Stimulated activated memory B cell treated with anti-CD40 and anti-IgM and Interleukin-4, amounts not matched to agents 10 μg/mL and 1 μg/mL and 100 μg/mL, for 72 hours (primary cell): ENCODE measurements at places on chromosomes 1 and 21.
A peak's percentile ranks its signal among the peaks of the same experiment; 100 is the strongest.

GRCh38 chr1:143748906-143749305 lies 222.9 kb downstream of the FAM72C start:
- no peak for ATAC-seq

DNA sequence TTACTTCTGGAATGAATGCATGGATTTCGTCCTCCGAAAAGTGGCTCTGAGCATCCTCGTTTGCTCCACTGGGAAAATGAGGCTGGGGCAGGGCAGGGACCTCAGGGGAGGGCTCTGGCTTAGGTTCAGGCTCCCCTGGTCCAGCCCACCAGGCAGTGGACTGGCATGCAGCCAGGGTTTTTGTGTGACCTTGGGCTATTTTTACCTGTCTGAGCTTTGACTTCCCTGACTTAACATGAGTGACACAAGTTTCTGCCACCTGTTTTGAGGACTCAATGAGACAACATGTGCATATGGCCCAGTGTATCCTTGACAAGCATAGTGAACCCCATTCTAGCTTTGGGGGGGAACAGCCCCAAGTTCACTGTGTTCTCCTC lies 32.6 kb upstream of the EDN2 start:
- ATAC-seq, result no peak

DNA sequence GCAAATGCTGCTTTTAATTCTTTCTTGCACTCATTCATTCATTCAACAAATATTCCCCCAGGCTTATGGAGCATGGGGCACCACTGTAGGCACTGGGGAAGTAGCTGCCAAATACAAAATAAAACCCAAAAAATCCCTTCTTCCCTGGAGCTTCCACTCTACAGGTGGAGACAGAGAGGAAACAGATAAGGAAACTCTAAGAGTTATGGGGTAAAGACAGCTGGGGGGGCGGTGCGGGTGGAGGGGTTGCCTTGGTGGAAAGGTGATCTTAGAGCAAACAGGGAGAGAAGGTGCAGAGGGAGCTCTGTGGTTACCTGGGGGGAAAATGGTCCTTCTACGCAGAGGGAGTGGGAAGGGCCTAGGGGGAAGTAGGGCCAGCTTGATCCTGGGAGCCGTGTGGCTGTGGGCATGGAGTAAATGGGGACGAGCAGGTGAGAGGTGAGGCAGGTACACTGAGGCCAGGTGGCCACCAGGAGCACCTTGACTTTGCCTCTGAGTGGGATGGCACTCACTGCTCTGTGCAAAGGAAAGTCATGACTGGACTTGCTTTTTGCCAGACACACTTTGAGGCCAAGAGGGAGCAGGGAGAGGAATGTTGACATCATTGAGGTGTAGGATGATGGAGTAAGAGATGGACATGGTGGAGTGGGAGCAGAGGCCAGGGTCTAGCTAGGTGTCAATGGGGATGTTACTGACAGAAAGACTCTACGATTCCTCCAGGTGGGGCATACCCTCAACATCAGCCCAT lies 152.0 kb downstream of the ETS2 start:
- ATAC-seq, result no peak

- ATAC-seq, result no peak
These were observed 2.2 kb downstream of the IKBKE start for GRCh38 chr1:206472454-206472853.

DNA sequence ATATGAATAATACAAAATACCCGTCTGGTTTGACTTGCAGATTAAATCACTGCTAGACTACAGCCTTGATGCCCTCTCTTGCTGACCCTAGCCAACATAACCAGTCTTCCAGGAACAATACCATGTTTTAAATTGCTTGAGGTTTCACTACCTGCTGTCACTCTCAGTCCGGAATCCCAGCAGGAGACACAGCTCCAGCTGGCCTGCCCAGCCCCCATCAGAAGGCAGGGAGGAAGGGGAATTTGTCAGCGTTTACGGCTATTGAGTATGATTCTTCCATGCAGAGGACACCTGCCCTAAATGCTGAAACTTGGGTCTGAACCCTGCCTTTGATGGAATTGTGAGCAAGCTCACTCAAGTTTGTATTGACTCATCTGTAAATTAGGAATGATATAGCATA lies 33.0 kb downstream of the ZNF496 start:
- ATAC-seq, result no peak

DNA sequence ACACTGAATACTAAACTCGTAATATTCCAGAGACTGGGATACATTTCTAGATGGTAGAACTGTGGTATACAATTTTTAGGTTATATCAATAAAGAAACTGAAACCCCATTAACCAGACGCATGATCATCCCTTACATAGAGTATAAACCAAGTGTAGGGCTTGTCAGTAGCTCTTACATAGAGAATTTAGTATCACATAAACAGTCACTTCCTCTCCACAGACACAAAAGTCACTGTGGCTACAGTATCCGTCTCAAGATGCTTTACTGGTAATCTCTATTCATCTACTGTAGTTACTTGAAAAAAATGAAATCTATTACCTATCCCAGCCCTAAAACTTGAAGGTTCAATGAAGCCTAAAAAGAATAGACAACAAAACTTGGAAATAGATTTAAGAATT lies 252.3 kb upstream of the TMPRSS15 start:
- ATAC-seq, result no peak

DNA sequence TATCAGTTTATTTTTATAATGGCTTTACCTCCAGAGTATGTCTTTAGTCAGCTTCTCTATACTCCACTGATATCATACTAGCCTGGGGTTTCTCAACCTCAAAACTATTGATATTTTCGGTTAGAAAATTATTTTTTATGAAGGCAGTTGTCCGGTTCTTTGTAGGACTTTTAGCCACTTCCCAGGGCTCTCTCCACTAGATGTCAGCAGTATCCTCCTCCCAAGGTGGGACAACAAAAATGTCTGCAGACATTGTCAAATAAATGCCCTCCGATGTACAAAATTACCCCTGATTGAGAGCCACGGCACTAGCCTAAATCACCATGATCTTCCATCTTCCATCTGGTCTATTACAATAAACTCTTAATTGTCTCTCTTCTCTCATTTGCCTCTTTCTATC lies 4.1 kb upstream of the GRIK1 start:
- no peak for ATAC-seq

- ATAC-seq, result no peak
These were observed 50.1 kb downstream of the COL18A1 start for GRCh38 chr21:45454926-45455673.

DNA sequence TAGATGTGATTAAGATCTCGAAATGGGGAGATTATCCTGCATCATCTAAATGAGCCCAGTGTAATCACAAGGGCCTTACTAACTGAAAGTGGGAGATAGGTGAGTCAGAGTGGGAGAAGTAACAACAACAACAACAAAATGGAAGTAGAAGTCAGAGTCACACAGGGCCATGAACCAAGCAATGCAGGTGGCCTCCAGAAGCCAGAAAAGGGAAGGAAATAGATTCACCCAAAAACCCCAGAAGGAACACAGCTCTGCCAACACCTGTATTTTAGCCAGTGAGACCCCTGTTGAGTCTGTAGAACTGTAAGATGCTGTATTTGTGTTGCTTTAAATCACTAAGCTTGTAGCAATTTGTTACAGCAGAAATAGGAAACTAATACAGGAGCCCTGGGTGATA lies 4.1 kb downstream of the TAGLN2 start:
- peak; percentile 56 for ATAC-seq

- peak; percentile 61 for ATAC-seq
These were observed 10.6 kb downstream of the GFI1 start for GRCh38 chr1:92476071-92476631.

- no peak for ATAC-seq
These were observed 32.9 kb upstream of the TADA1 start for GRCh38 chr1:166908942-166909341.

DNA sequence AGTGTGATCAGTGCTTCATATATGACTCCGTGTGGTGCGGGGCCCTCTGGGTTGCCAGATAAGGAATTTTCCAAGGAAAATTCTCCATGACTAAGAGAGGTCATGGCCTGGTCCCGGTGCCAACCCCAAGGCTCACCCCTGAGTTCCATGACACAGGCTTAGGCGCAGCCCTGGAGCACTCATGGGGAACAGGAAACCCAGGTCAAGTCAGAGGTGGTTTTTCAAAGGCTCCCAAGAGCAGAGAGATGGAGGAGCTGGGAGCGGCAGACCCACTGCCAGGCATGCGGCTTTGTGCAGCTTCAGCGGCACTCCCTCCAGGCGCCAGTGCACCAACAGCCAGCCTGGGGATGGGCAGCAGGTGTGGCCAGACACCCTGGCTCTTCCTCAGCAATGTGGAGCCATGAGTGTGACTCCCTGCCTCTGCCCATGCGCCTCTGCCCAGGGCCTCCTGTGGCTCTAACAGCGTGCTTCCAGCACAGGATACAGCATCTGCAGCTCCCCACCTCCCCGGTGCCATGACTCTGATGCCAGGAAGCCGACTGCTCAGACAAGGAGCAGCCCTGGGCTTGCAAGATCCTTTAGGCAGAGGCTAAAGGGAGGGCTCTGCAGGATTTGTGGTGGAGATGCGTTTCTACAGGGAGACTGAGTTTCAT lies 47.3 kb downstream of the GPR161 start:
- no peak for ATAC-seq

GRCh38 chr1:151616505-151616849 lies 4.6 kb downstream of the SNX27 start:
- ATAC-seq, result no peak

DNA sequence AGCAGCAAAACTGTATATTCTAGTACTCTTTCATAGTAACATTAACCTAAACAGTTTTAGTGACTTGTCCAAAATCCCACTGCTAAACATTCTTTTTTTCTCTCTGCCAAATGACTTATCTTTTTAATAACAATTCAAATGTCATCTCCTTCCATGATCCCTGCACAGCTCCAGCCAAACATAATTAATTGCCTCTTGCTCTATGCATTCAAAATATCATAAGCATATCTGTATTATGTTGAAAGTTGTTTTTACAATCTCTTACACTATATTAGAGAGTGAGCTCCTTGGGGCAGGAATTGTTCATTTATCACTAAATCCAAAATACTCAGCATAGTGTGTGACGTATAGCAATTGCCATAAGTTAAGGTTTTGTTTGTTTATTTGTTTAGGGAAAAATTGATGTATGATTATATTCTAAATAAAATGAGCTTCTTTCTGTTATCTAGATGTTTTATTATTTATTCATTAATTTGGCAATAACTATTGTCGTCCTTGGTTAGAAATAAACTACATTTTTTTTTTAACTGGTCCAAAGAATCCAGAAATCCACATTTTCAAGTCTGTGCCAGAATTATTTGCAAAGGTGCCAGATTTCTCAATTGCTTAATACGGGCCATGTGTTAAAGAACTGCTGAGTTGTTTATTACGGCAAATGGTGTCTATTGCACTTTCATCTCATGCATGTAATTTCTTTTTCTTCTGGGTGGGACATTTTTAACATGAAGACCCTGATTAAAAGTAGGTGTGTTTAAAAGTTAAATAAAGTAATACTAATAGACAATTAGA lies 577.2 kb upstream of the ZRANB2 start:
- no peak for ATAC-seq
